ENCODE measurements at places on chromosomes 2 and 18.

GRCh38 chr18:58761241-58761969 lies 90.1 kb downstream of the MALT1 start:
- DNase-seq, result no peak

GRCh38 chr2:223058952-223059716 lies 7.1 kb downstream of the KCNE4 start:
- DNase-seq, result no peak

GRCh38 chr2:236180831-236181453 lies 12.8 kb upstream of the GBX2 start:
- peak; percentile 67 for DNase-seq

DNA sequence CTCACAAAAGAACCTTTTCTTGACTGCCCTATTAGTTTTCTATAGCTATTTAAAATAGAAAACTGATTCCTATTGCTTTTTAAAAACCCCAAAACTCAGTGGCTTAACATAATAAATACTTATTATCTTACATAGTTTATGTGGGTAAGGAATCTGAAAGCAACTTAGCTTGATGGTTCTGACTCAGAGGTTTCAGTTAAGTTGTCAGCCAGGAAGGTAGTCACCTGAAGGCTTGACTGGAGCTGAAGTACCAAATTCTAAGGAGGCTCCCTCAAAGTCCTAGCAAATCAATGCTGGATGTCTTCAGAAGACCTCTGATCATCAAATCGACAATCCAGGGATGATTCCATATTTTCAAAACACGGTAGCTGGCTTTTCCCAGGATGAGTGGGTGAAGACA lies 546.6 kb upstream of the CDH2 start:
- DNase-seq, result no peak

DNA sequence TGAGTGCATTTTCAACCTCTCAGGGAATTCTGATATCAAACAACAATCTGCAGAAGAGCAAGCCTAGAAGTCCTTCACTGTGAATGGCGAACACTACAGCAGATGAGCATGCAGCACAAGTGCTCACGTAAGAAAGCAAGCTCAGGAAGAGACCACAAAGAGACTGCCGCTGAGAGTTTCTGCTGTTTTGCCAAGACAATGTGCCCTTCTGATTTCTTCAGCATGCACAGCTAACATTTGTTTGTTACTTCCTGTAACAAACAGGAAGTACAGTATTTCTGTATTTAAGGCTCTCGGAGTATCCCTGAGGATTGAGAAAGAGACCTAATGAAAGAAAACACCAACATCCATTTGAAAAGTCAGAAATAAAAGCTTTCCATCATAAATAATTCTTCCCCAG lies 45.9 kb downstream of the MBOAT2 start:
- no peak for DNase-seq

DNA sequence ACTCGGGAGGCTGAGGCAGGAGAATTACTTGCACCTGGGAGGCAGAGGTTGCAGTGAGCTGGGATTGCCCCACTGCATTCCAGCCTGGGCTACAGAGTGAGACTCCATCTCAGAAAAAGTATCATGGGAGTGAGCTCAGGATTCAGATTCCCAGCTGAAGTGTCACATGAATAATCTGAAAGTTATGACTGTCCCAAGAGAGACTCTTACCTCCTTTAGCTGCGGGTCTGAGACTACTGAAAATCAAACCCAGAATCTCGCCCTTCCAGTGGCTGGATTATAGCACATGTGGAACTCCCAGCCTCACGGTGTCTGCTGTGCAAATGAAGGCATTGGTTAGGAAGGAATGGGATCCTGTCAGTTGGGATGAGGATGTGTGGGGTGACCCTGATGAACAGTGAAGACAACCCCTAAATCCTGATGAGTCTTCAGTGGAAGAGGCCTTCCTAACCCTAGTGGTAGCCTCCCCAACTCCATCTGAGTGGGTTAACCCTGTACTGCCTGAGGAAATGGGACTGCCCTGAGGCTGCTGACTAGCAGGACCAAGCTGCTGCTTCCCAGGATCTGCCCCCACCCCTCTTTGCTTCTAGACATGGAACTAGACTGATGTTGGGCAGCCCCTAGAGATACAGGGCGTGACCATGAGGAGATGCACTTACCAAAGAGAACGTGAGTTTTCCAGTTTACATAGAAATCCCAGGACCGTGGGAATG lies 16.5 kb downstream of the BOK start:
- DNase-seq, result no peak

- no peak for DNase-seq
Observed at GRCh38 chr2:36137612-36138011, 218.0 kb upstream of the CRIM1 start.

DNA sequence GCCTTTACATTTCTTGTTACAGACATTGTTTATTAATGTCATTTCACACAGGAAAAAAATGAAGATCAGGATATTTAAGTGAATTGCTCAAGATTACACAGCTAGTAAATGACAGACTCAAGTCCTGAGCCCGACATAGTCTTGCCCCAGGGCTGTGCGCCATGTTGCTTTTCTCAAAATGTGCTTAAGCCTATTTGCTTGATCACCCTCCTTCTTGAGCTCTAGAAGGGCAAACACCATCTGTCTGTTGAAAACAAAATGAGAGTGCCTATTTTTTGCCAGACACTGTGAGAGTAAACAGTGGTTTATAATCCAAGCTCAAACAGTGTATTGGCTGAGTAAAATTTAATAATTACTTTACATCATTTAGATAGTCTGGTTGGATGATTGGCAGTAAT lies 34.8 kb upstream of the HNMT start:
- no peak for DNase-seq

GRCh38 chr2:120738117-120738516 lies 2.4 kb downstream of the GLI2 start:
- no peak for DNase-seq

DNA sequence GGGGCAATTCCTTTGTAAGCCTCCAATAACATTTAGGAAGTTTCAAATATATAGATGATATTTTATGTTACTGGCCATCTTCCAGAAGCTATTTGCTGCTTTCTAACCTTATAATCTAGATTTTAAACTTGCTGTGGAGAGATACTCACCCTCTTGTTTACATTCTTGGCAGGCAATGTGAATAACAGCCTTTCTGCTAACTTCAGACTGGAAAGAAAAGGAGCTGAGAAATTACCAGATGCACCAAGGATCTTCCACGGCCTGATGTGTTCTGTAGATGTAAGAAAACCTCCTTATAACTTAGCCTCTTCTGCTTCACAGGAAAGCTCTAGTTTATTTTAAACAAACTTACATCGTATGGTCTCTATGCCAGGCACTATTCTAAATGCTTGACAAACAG lies 16.7 kb downstream of the REG1B start:
- no peak for DNase-seq

GRCh38 chr2:173647681-173648311 lies 293.1 kb downstream of the CDCA7 start:
- DNase-seq, result peak; percentile 20

DNA sequence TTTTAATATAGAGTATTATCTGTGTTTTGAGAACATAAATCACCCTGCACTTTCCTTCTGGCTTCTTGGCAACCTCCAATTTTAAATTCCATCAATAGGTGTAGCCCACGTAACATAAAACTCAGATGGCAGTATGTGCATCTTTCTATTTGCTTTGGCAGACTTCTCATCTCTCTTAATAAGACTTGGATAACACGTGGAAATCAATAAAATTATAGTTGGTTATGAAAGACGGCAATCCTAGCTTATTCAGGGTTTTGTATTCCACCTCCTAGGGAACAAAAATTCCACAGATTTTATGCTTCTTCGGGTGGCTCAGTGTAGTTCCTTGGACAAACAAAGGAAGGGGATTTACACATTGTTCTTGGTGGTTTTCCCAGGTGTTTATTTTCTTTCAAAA lies 299.3 kb downstream of the RND3 start:
- no peak for DNase-seq

- no peak for DNase-seq
Observed at GRCh38 chr18:58866773-58867150, 2.1 kb downstream of the ZNF532 start.

DNA sequence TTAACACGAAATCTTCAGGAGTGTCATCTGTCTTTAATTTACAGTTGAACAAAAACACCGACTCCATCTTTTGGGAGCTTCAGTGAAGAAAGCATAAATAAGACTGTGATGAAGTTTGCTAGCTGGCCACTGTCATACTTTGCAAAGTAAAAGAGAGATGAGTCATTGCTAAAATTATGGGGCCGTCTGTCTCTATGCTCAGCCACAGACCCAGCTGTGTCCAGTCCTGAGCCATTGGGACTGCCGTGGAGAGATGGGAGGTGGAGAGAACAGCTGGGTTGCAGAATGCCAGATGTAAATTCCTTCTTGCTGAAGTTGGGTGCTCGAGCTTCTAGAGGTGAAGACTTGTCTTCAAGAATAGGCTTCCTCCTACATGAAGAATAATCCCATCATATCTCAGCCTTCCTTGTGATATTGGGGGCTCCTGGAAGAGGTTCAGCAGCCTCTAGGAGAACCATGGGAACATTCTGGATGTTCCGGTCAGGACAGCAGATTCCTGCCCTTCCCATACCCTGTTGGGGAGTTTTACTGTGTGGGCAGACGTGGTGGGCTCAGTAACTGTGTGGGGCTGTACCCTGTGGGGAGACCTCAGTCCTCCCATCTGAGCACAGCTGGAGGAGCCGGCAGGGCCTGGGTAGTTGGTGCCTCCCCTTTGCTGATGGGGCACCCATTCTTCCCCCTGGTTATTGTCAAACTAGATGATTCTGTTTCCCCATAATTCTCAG lies 71.1 kb downstream of the LDLRAD4 start:
- DNase-seq, result peak; percentile 77

- DNase-seq, result no peak
Observed at GRCh38 chr2:230660294-230661060, 52.2 kb upstream of the CAB39 start.

DNA sequence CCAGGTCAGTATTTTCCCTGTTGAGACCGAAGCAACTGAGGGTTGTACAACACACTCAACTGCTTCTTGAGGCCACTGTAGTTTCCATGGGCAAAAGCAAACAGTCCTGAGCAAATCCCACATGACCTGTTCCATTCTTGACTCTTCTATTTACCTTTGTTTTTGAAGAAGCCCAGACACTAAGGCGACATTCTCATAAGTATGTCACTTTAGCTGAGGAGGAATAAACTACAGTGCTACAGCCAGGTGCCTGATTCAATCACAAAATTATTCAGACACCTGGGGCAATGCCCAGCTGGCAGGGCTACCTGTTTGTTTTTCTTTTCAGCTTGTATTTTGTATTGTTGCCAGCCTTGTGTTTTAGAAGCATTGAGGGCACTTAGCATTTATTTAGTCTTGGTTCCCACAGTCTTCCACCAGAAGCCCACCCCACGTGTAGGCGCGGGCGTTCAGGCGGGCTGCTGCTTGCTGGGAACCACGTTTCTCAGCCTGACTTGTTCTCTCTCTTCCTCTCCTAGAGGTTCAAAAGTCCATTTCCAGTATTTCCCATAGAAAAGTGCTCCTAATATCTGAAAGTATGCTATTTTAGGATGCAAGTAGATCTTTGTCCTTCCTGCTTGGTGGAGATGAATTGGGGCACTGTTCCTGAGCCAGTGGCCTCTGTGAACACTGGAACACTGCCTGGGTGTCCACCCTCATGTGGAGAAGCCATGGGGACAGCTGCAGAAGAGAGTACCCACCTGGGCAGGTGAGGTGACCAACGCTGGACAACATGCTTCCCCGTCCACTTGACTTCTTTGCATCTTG lies 99.0 kb upstream of the COPS8 start:
- DNase-seq, result no peak
